ENCODE measurements at places on chromosomes 5 and 9. TPM values are rescaled to one million over a fixed set of nuclear protein-coding genes. Genes with fewer than 3 reads are reported as not detected.

The SYNPO gene
- total RNA-seq = 15.4 TPM

The SNX30 gene
- total RNA-seq = 5.8 TPM

The RAPGEF1 gene
- total RNA-seq = 34.2 TPM

The PELO gene
- total RNA-seq = 18.3 TPM

The PCDHB4 gene
- 0.34 TPM for total RNA-seq

The FGFR4 gene
- 8.5 TPM for total RNA-seq

The SLC45A2 gene
- total RNA-seq = not detected

The FAM120AOS gene
- total RNA-seq = 18.1 TPM

The C9orf50 gene
- total RNA-seq = not detected

The DENND1A gene
- 9.9 TPM for total RNA-seq

The CAVIN4 gene
- total RNA-seq = 0.08 TPM

The SLC2A6 gene
- total RNA-seq = 30.5 TPM

The TEX48 gene
- total RNA-seq = not detected

The SPATA31C1 gene
- total RNA-seq = not detected

The SPAAR gene
- not detected for total RNA-seq

The S100Z gene
- not detected for total RNA-seq

The CAMK2A gene
- total RNA-seq = 0.08 TPM

The SPATA31D4 gene
- not detected for total RNA-seq

The CARTPT gene
- not detected for total RNA-seq

The EGR1 gene
- total RNA-seq = 65.0 TPM

The CXCL14 gene
- 15.5 TPM for total RNA-seq

Data from hair follicular keratinocyte (primary cell).